ENCODE measurements at places on chromosomes 7 and 10. TPM values are rescaled to one million over a fixed set of nuclear protein-coding genes. Genes with fewer than 3 reads are reported as not detected.

The ALKBH4 gene
- 16.4 TPM for total RNA-seq

The MICALL2 gene
- 12.7 TPM for total RNA-seq

The SLC4A2 gene
- total RNA-seq: 208 TPM

The TMEM140 gene
- not detected for total RNA-seq

The CAV2 gene
- 9.4 TPM for total RNA-seq

The ANAPC16 gene
- total RNA-seq: 85.3 TPM

The SMO gene
- 104 TPM for total RNA-seq

The SPDYE5 gene
- total RNA-seq: not detected

The PHKG1 gene
- total RNA-seq: 1.2 TPM

DNA sequence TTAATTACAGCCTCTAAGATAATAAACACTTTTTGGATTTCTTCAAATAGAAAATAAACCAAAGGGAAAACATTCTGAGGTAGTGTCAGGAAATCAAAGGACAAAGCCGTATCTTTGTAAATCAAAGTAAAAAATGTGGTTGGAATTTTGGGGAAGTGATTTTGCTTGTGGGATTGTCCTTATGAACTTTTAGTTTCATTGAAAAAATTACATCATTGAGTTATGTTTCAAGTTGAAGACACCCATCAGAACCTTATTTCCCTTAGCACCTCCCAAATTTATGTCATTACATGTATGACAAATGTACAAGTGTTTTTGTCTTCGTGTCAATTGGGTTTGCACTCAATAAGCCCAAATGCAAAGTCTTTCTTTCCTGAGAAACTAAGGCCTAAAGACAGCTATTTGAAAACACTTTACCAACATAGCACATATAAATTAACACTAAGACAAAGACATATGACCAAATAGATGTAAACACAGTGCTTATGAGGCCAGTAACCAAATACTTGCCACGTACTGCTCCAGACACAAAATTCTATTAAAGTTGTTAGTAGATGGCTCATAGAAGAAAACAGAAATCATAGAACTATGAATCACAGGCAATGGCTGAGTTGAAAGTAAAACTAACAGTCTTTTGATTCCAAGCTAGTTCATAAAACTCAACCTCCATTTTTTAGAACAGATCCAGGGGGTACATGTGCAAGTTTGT is 26.9 kb upstream of the LAMB4 start:
- no peak overlapping the region for H3K4me3 ChIP-seq
- no peak for DNase-seq
- no peak overlapping the region for H3K27ac ChIP-seq
- H3K36me3 ChIP-seq: no peaks in the 10 kb centered on the region
- H3K4me1 ChIP-seq: no peaks in the 10 kb centered on the region

GRCh38 chr7:114426824-114427223 is 12.2 kb downstream of the FOXP2 start:
- DNase-seq: no peak
- no peaks in the 10 kb centered on the region for H3K27me3 ChIP-seq
- H3K4me3 ChIP-seq: no peak overlapping the region
- no peaks in the 10 kb centered on the region for H3K36me3 ChIP-seq

DNA sequence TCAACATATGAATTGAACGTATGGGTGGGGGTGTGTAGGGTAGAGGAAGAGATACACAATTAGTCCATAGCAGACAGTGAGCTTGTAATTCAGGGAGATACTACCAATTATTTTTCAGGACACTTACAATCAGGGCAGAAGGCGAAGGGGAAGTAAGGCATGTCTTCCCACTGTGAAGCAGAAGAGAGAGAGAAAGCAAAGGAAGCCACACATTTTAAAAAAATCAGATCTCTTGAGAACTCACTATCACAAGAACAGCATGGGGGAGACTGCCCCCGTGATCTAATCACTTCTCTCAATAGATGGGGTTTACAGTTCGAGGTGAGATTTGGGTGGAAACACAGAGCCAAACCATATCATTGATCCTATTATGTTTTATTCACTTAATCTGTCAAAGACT is 116.4 kb upstream of the RPA3 start:
- no peak overlapping the region for H3K27ac ChIP-seq
- H3K4me3 ChIP-seq: no peak overlapping the region
- H3K27me3 ChIP-seq: no peaks in the 10 kb centered on the region
- H3K4me1 ChIP-seq: no peaks in the 10 kb centered on the region
- H3K36me3 ChIP-seq: peaks cover 3% of the 10 kb centered on the region
- no peak for DNase-seq

DNA sequence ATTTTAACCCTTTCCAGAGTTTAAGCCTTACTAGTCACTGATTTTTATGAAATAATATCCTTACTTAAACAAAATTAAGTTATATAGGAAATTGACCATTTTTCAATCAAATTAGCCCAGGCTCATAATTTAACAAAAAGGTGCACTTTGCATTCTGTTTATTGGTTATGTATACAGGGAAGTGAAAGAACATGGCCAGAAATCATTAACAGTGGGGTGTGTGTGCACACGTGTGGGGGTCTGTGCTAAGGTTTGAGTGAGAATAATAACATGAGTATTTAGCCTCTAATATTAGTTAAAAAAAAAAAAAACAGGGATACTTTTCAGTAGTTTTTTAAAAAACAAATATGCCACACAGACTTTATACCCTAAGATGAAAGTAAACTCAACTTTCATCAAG is 510.5 kb upstream of the PFKP start:
- DNase-seq: no peak
- H3K4me3 ChIP-seq: no peak overlapping the region
- no peaks in the 10 kb centered on the region for H3K36me3 ChIP-seq
- H3K27ac ChIP-seq: no peak overlapping the region
- H3K4me1 ChIP-seq: no peaks in the 10 kb centered on the region

DNA sequence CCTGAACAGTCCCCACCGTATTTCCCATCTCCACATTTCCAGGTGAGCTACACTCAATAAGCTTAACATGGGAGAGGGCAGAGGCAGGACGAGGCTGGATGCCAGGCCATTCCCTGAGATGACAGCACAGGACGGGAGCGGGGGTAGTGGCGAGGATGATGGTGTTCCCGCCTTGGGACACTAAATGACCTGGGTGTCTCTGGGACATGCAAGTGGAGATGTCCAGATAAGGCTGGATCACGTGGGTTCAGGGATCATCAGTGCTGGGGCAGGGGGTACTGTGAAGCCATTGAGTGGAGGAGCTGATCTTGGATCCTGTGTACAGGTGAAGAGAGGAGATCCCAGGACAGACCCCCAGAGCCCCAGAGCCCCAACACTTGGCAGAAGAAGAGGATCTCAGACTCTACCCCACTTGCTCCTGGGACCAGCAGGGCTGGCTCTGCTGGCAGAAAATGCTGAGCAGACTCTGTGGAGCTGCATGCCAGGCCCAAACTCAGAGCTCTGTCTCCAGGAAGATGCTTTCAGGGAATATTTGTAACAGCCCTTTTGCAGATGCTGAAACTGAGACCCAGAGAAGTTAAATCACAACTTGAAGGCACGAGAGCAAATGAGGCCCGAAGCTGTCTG is 29.7 kb upstream of the HSPA12A start:
- H3K4me3 ChIP-seq: no peak overlapping the region
- H3K4me1 ChIP-seq: no peaks in the 10 kb centered on the region
- no peak overlapping the region for H3K27ac ChIP-seq
- H3K36me3 ChIP-seq: no peaks in the 10 kb centered on the region
- DNase-seq: no peak
- peaks cover 14% of the 10 kb centered on the region for H3K27me3 ChIP-seq

DNA sequence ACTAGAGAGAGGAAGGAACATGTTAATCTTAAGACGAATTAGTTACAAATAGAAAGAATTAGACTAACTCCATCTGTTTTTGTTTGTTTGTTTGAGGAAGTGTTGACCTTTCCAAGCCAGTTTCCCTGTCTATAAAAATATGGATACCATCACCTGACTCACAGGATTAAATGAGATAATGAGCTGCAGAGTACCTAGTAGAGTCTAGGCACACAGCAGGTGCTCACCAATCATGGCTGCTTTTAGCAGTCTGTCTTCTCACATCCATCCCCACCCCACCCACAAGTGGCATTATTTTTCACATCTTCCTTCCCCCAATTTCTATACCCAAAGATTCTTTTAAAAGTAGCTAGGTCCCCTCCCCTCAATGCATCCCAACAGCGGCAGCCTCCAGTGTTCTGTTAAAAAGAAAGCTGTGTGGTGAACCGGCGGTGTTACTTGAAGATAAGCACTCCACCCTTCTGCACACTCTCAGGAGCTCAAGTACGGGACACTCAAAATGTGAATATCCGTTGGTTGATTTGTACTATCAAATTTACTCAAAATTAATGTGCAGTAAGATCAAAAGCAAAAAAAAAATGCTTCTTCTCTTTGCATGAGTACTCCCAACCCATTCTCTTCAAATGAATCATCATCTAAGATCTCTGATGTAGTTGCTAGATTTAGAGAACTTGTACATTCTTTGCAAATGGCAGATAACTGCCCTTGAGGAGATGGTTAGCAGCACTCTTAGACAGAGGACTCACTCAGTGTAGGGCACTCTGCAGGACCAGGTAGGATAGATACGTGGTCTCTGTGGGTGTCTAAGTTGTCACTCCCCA is 145.4 kb upstream of the ASAH2 start:
- H3K36me3 ChIP-seq: no peaks in the 10 kb centered on the region
- H3K27ac ChIP-seq: no peak overlapping the region
- DNase-seq: no peak

GRCh38 chr7:76430836-76431235 is 6.1 kb downstream of the ZP3 start:
- no peak for DNase-seq
- H3K27me3 ChIP-seq: no peaks in the 10 kb centered on the region
- H3K4me1 ChIP-seq: no peaks in the 10 kb centered on the region

GRCh38 chr7:42029405-42029804 is 207.6 kb downstream of the GLI3 start:
- peaks cover 53% of the 10 kb centered on the region for H3K27me3 ChIP-seq
- no peak for DNase-seq
- H3K4me1 ChIP-seq: no peaks in the 10 kb centered on the region
- no peak overlapping the region for H3K4me3 ChIP-seq

DNA sequence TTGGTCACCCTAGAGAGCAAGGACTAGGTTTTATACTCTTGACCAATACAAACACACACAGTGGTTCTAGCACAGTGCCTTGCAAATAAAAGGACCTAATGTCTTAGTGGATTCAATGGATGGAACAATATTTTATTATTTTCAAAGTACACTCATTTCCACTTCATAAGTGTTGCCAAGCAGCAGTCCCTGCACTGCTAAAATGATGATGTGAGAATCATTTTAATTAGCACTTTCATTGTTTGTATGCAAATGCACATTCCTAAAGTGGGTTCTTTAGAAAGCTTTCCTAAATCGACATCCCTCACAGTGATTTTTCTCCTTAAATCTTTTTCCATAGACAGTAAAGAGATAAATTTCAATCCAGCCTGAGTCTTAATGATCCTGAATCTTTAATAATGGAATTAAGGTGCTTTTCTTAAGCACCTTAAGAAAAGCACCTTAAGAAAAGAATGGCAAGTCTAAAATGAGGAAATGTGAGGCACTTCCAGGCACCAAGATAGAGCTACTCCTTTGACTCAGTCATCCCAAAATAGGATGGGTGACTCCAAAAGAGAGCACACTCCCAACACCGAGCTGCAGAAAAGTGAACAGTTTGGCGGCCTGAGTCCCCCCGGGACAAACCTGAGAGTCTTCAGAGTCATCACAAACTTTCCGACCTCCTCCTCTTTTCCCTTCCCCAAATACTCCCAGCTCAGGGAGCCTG is 84.5 kb downstream of the SORBS1 start:
- DNase-seq: no peak
- H3K4me1 ChIP-seq: peaks cover 64% of the 10 kb centered on the region
- peak overlapping the region; percentile 88 for H3K27ac ChIP-seq

DNA sequence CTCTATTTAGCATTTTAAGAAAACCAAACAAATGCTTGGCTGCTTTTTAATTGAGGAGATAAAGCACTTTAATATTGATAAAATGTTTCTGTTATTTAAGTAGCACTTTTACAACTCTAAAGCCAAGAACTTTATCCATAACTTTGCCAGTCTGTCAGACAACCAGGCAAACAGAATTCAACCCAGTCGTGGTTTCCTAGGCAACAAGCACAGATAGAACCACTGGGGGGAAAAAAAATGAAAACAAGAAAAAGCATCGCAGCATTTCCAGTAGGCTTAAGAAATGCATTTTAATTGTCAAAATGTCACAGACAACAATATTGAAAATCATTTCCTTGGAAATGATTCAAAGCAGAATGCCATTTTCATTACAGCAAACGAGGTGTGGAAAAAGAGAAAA is 323.4 kb downstream of the PARD3 start:
- H3K36me3 ChIP-seq: peaks cover 2% of the 10 kb centered on the region
- H3K4me3 ChIP-seq: no peak overlapping the region
- H3K27ac ChIP-seq: no peak overlapping the region
- peaks cover 18% of the 10 kb centered on the region for H3K4me1 ChIP-seq

DNA sequence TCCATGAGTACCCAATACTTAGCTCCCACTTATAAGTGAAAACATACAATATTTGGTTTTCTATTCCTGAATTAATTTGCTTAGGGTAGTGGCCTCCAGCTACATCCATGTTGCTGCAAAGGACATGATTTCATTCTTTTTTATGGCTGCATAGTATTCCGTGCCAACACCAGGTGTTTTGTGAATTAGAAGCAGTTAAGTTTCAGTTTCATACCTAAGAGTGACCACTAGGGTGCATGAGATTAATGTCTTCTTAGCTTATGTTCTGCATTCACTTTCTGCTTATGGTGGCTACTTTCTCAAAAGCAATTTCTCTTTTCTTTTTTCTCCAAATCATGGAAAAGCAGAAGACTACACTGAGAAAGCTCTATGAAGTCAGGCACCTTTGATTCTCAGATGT is 65.1 kb upstream of the VSTM2A start:
- no peaks in the 10 kb centered on the region for H3K36me3 ChIP-seq
- H3K27ac ChIP-seq: no peak overlapping the region
- H3K27me3 ChIP-seq: no peaks in the 10 kb centered on the region
- no peak overlapping the region for H3K4me3 ChIP-seq
- no peak for DNase-seq

- H3K4me1 ChIP-seq: no peaks in the 10 kb centered on the region
- DNase-seq: no peak
- H3K27me3 ChIP-seq: peaks cover 9% of the 10 kb centered on the region
Observed at GRCh38 chr10:44660271-44660670, 250.9 kb upstream of the TMEM72 start.

- no peak for DNase-seq
- H3K4me3 ChIP-seq: no peak overlapping the region
- H3K4me1 ChIP-seq: no peaks in the 10 kb centered on the region
- no peak overlapping the region for H3K27ac ChIP-seq
- H3K36me3 ChIP-seq: no peaks in the 10 kb centered on the region
Observed at GRCh38 chr7:155885167-155886155, 73.2 kb upstream of the SHH start.

- H3K27ac ChIP-seq: no peak overlapping the region
- DNase-seq: no peak
- H3K4me3 ChIP-seq: no peak overlapping the region
Observed at GRCh38 chr7:80105701-80106408, 28.8 kb upstream of the GNAI1 start.

GRCh38 chr7:78718212-78718611 is 735.3 kb downstream of the MAGI2 start:
- no peak overlapping the region for H3K4me3 ChIP-seq
- DNase-seq: no peak
- no peaks in the 10 kb centered on the region for H3K27me3 ChIP-seq
- no peaks in the 10 kb centered on the region for H3K36me3 ChIP-seq

- peaks cover 1% of the 10 kb centered on the region for H3K4me1 ChIP-seq
- no peak overlapping the region for H3K4me3 ChIP-seq
- no peaks in the 10 kb centered on the region for H3K27me3 ChIP-seq
- H3K27ac ChIP-seq: no peak overlapping the region
Observed at GRCh38 chr10:36578306-36578705, 547.1 kb upstream of the ANKRD30A start.

All from progenitor cell of endocrine pancreas (in vitro differentiated cells).